ENCODE measurements at places on chromosomes 3 and 15. TPM values are rescaled to one million over a fixed set of nuclear protein-coding genes. Genes with fewer than 3 reads are reported as not detected.
A peak's percentile ranks its signal among the peaks of the same experiment; 100 is the strongest.

DNA sequence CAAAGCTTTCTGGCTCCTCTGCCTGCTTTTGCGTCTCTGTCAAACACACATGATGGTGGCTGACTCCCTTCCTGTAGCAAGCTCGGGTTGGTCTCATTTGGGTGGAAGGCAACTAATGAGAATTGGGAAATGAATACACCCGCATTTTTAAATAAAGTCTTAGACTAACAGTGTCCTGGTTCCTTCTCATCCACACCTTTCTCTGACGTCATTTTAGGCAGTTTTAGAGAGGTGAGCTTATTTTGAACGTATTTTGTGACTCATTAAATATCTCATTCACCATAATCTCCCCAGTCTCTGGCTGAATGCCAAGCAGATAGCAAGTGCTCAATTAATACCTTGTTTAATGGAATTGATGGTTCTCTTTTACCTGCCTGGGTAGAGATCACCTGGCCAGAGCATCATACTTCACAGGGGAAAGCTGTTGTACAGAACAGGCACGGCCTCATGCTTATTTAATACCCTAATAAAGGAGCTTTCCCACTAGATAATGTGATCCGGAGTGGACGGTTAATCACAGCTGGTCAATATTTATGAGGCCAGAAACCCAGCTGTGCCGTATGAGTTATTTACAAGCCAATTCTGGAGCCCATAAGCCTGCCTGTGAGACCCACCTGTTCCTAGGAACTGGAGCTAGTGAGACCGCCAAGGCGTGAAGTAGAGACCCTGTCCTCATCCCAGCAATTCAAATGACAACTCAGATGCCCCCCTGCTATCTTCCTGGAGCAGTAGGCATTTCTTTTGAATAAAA is 149.7 kb upstream of the PROK2 start:
- DNase-seq, result no peak

- no peak for DNase-seq
These were observed 1.9 kb downstream of the ROBO1 start for GRCh38 chr3:79765911-79766310.

OR5K2 gene
- not detected for polyA plus RNA-seq

PCLAF gene
- 25.9 TPM for polyA plus RNA-seq

GRCh38 chr3:111846039-111846438 is 13.0 kb upstream of the PHLDB2 start:
- DNase-seq, result no peak

- DNase-seq, result no peak
These were observed 7.3 kb upstream of the ZNF592 start for GRCh38 chr15:84741121-84741520.

CKMT1B gene
- not detected for polyA plus RNA-seq

EDEM1 gene
- 11.9 TPM for polyA plus RNA-seq

CCR8 gene
- not detected for polyA plus RNA-seq

GRCh38 chr3:53709860-53710674 is 136.2 kb downstream of the CHDH start:
- peak; percentile 64 for DNase-seq

DNA sequence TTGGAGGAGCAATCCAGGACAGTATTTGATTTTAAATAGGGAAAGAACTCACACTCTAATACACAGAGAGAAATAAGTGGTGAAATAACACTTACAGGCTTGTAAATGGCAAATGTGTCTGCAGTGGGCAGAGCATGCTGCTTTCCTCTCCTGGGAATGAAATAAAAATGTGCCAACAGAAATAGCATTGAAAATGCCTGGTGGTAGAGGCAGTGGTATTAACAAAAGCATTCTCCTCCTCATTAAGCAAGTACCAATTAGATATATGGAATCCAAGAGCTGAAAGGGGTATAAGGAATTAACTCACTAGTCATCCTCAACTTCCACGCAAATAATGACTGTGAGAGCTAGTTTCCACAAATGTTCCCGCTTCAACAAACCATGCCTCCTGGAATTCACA is 364.1 kb upstream of the KCNMB2 start:
- DNase-seq, result no peak

DNA sequence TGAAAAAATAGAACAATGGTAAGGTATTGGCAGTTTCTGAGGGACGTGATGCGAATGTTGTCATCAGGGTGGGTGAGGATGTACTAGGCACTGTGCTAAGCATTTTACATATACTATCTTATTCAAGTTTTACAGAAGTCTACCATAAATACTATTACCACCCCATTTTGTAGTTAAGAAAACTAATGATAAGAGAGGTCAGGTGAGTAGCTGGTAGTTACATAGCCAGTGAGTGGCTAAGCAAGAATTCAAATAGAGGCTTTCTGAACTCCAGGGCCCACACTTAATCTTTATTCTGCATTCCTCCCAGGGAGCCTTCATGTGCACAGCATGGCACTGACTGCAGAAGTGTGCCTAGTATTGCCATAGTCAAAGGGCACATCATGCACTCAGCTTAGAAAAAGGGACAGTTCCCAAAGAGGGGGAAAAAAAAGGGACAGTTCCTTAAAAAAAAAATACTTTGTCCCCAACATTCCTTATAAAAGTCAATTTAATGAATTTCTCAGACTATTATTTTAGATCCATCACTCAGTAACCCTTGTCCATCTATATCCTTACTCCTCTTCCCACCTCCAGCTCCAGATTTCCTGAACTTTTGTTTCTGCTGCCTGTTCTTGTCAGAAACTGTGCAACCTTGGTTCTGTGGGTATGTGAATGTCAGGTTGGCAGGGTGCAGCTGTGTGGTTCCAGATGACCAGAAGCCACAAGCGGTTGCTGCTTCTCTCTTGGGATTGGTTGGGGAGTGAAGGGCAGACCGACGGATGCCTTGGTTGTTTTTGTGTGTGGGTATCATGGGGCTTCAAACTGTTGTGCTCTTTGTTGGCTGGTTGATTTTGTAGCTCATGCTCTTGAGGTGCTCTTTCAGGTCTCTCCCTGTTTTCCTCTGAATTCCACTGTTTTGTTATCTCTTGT is 8.3 kb downstream of the MAPKBP1 start:
- DNase-seq, result no peak

ARPC4 gene
- polyA plus RNA-seq, result 73.9 TPM

GRCh38 chr15:39987821-39988220 is 51.2 kb downstream of the SRP14 start:
- DNase-seq, result no peak

All from hindlimb muscle (tissue), 1 donor.